ENCODE measurements at places on chromosomes 13 and 19.

GRCh38 chr19:18899624-18900560 is 3.9 kb upstream of the CERS1 start:
- no peak for DNase-seq

DNA sequence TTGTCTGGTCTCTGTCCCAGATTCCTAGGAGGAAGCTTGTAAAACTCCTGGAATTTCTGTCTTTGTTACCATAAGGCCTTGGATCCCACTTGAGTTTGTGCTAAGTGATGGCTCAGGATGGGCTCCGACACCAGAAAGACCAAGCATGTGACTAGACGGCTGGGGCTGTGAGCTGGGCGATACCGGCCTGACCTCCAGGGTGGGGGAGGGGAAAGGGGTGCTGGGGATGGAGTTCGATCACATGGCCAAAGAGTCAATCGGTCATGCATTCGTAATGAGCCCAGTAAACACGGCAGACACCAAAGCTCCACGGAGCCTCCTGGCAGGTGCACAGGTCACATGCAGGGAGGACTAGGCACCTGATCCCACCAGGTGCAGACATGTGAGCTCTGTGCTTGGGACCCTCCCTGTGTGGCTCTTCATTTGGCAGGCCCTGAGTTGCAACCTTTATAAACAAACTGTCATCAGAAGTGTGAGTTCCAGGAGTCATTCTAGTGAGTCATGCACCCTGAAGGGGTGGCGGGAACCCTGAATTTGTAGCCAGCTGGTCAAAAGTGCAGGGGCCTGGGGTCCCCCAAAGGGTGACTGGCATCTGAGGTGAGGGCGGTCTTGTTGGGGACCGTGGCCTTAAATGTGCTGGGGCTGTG is 27.1 kb downstream of the ELAVL1 start:
- no peak for DNase-seq

DNA sequence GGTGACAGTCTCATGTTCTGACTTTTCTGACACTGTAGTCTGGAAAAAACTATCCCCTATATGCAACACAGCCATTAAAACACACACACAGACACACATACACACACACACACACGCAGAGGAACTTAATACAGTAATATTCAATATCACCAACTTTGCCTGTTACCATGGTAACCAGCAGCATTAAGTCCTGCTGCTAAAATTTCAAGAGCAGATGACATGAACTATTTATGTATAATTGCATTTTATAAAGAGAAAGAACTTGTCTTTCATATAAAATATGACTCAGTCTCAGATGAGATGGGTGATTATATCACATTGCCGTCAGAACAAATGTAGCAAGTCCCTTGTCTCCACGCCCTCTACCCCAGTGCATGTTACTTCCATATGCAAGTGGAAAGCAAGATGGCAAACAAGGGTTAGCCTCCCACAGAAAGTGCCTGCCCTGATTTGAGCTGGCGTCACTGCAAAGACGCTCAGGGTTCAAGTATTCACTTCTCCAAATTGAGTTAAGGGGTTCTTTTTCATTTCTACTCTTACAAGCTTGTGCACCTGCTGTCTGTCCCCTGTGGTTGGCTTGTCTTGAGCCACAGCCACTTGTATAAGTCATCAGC is 576.8 kb downstream of the UQCRFS1 start:
- no peak for DNase-seq

DNA sequence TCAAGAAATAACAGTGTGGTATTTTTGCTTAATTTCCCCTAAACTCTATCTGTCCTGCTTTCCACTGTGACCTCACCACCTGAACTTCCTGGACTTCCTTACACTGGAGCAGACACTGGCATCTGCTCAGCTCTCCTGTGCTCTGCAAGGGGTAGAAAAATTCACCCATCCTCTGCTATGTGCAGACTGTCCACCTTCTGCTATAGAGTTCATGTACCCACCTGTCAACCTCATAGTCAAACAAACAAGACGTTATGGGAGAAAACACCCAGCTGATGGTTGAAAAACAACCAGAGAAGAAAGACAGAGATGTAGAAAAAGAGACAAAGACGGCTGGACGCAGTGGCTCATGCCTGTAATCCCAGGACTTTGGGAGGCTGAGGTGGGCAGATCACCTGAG is 12.2 kb downstream of the LAIR1 start:
- DNase-seq = no peak

GRCh38 chr13:45833663-45834375 is 17.7 kb downstream of the SIAH3 start:
- DNase-seq = peak; percentile 84

DNA sequence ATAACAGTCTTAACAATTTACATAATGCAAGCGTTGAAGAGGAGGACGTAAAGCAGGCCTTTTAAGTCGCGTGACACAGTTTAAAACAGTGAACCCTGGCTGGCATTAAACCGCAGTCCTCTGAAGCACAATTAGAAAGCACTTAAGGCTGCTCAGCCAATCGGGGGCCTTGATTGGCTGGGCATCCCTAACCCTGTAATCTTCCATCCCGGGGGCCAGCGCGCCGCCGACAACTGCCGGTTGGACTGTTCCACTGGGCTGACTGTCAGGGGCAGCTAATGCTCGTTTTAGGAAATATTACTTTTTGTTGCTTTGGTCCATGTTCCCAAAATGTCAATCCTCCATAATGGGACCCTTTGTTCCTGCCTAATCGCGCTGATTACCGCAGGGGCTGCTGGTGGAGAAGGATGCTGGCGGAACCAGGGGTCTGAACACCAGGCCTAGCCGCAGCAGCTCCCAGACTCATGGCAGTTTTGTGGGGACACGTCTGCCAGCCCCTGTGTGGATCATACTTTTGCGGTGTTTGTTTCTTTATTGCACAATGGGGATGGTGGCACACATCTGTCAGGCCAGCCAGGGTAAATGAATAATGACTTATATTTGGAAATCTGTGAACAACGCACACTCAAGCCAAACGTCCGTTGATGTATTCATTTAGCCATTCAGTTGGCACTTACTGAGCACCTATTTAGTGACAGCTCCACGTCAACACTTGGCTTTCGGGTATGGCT is 127.1 kb upstream of the SPACA7 start:
- peak; percentile 50 for DNase-seq

DNA sequence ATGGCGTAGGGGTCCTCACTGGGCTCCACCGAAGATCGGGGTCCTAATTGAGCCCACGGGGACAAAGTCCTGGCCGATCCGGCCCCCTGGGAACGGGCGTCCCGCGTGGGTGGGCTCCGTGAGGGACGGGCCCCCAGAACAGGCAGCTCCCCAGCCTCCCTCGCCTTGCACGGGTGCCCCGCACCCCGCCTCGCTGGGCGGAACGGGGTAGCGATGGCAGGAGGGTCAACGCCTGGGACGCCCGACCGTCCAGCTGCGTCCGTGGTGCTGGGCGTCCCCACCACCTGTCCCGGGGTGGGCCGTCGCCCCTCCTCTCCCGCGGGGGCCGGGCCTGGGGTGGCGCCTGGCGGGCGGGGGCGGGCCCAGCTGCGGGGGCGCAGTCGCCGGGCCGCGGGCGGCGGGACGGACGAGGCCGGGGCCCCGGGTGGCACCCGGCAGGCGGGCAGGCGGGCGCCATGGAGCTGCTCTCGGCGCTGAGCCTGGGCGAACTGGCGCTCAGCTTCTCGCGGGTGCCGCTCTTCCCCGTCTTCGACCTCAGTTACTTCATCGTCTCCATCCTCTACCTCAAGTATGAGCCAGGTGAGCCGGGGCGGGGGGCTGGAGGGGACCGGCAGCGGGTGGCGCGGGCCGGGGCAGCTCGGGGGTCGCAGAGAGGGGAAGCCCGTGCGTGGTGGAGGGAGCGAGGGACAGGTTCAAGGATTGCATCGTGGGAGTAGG is at the start of gene TMEM38A:
Gene TMEM38A (plus strand): TSS at position 377 of the 717 bp plus-strand sequence. CDS start 79 bp downstream, at position 456.
- peak; percentile 68 for DNase-seq

GRCh38 chr19:38055010-38055409 is 148.0 kb downstream of the SIPA1L3 start:
- no peak for DNase-seq

DNA sequence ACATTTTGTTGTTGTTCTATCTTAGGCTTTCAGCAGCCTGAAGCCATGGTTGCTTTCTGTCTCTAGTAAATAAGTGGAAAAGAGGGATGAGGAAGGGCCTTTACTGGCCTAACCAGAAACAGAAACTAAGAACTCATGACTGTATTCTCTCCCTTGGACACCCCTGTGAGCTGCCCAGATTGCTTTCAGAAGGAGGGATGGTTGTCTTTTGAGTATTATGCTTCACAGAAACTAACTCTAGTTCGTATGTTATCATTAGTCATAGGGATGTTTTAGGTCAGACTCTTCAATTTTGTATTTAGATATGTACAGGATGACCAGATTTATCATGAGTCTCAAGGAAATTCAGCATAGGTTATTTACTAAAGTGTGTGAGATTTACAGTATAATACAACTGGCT is 17.5 kb downstream of the BORA start:
- no peak for DNase-seq

DNA sequence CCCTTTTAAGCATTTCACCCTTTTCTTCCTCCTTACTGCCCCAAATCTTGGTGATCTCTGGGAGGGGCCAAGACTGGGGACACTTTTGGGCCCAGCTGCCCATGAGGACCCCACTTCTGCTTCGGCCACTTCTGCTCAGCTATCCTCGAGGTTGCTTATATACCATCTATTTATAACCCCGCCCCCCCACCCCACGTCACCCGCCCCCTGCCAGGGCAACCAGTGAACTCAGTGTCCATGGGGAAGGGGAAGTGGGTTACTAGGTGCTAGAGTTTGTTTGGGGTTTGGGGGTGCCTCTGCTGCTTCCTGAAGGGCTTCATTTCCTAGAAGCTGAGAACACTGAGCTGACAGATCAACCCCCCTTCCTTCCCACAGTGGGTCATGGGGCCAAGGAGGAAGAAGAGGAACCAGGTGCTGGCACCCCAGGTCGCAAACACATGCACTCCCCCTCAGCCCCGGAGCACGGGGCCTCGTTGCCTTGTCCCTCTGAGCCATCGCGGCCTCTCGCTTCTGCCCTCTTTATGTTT is 6.1 kb upstream of the ADGRE5 start:
- no peak for DNase-seq

DNA sequence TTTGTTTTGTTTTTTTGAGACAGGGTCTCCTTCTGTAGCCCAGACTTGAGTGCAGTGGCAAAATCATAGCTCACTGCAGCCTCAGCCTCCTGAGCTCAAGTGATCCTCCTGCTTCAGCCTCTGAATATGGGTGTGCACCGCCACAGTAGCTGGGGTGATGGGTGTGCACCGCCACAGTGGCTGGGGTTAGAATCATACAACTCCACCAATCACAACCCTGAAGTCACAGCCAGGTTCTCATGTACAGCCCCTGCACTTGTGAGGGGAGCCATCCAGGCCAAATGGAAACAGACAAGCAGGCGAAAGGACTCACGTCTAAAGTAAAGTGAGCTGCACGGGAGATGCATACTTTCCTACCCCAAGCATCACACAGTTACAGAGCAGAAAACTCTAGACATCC is 63.1 kb upstream of the RANBP3 start:
- DNase-seq = no peak

GRCh38 chr19:17889609-17890214 is 18.0 kb downstream of the SLC5A5 start:
- peak; percentile 83 for DNase-seq

DNA sequence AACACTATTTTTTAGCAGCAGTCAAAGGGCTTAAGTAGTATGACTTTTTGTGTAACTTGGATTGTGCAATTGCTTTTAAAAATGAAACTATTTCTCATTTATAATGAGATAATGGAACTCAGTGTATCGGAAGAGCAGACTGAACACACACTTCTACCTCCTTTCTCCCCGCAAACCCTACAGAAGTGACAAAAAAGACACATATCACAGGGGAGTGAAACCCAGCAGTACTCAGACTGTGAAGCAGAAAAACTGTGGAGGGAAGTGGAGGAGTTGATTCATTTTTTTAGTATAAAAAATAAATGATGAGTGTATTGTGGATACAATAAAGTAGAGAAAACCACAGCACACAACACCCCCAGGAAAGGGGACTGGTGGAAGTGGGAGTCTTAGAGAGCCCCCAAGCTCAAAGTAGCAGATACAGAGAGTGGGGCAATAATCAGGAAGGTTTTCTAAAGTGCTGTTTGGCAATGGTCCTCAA is 9.7 kb downstream of the LPAR6 start:
- DNase-seq = no peak

GRCh38 chr19:13817018-13817614 is 21.9 kb downstream of the ZSWIM4 start:
- DNase-seq = peak; percentile 80

DNA sequence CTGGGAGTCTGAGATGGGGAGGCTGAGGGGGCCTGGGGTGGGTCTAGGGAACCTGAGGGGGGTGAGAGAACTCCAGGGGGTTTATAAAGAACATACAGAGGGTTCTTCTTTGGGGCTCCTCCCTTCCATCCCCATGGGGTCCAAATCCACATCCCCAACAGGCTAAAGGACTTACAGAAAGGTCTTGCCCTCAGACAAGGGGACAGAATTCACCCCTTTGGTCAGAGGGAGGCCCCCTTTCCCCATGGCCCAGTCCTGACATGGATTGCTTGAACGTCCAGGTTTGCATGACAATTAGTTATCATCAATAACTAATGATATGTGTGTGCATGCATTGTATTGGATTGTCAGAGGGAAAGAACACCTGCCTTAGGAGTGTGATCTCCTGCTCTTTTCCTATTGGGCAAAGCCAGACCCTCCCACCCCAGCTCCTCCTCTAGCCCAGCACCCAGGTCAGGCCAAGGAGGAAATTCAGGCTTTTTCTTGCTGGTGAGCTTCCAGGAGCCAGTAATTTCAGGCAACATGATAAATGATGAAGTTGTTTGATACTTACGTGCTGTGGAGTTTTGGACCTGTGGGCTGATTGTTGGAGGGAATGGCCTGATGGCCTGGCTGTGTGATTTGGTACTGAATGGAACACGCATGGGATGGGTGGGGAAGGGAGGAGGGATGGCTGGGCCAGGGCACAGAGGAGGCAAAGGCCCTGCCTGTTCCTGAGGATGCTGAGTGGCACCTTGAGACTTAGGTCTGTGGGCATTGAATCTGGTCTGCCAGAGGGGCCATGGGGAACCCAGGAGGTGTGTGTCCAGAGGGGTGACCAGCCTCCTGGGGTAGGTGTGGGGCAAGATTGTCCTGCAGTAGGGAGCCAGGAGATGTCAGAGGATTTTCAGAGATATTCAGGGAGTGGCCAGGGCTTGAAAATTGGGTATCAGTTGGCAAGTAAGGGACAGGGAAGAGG is 1.1 kb downstream of the KLHL26 start:
- no peak for DNase-seq

DNA sequence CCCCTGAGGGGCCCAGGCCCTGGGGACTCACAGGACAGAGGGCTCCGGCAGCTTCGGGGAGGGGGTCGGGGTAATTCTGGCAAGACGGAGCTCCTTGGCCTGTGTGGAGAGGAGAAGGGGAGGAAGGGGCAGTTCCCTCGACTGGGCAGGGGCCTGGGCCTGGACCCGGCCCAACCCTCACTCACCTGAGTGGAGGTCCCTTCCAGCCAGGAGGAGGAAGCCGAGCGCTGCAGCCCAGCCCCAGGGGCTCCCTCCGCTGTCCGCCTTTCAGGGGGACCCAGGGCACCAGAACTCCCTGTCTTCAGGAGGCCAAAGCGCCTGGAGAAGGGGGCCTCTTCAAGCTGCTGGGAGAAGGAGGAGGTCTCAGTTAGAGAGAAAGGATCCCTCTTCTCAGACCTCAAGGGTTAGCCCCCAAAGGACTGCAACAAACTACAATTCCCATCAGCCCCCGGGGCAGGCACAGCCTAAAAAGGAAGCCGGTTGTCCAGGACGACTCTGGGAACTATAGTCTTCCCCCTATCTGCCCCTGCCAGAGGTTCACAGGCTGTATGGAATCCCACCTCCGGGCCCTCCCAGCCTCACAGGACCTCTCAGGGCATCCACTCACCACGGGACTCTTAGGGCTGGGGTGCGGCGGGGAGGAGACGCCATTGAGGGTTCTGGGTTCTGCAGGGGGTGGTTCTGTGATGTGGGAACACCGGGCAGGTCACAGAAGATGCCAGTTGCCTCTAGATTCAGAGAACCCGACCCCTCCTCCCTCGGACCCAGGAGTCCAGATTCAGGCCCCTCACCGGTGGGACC is 19.8 kb downstream of the EPS8L1 start:
- peak; percentile 65 for DNase-seq
